ENCODE measurements at places on chromosomes 11 and 22.

DNA sequence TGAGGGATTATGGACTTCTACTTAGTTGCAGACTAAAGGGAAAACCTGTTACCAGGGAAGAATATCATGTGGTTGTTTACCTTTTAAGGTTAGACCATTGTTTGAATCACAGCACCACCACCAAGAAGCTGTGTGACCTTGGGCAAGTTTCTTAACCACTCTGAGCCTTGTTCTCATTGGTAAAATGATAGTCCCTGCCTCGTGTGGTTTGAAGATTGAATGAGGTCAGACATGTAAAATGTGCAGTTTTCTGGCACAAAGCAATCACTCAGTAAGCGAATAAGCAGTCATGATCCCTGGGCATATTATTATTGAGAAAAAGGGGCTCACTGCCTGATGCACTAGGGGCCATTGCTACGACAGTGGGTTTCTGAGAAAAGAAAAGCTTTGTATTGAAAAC, 28.3 kb downstream of the MOV10L1 start:
- no peak for DNase-seq

GRCh38 chr11:126434950-126435335, 79.5 kb downstream of the ST3GAL4 start:
- no peak for DNase-seq

- no peak for DNase-seq
Observed at GRCh38 chr11:3736816-3737215, 60.5 kb downstream of the NUP98 start.

DNA sequence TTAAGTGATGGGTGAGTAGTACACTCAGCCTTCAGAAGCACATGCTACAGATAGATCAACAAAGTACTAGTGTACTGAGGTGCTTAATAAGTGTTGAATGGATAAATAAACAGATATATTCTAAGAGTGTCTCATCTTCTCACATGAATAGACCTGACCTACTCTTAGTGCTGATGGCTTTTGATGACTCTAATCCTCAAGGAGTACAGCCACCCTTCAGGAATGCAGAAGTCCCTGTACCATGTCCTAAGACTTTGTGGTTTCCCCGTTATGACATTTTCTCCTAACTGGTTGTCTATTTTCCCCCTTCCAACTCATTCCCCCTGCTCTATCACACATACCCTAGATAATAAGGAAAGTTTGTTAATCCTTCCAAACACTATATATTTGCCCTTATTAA, 61.6 kb downstream of the C11orf65 start:
- DNase-seq = no peak

DNA sequence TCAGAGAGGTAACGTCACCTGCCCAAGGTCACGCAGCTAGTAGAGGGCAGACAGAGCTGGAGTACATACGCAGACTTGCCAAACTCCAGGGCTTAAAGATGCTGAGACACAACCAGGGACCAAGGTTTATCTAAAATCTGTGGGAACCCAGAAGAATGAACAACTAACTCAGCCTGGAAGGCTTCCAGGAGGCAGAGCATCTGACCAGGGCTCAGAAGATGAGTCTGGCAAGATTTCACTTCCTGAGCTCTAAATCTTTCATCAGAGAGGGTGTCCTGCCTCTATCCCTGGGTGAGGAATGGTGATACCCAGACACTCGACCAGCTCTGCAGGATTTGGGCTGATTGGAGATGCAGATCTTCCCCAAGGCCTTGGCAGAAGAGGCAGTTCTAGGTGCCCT, 9.1 kb downstream of the GAL3ST1 start:
- no peak for DNase-seq

DNA sequence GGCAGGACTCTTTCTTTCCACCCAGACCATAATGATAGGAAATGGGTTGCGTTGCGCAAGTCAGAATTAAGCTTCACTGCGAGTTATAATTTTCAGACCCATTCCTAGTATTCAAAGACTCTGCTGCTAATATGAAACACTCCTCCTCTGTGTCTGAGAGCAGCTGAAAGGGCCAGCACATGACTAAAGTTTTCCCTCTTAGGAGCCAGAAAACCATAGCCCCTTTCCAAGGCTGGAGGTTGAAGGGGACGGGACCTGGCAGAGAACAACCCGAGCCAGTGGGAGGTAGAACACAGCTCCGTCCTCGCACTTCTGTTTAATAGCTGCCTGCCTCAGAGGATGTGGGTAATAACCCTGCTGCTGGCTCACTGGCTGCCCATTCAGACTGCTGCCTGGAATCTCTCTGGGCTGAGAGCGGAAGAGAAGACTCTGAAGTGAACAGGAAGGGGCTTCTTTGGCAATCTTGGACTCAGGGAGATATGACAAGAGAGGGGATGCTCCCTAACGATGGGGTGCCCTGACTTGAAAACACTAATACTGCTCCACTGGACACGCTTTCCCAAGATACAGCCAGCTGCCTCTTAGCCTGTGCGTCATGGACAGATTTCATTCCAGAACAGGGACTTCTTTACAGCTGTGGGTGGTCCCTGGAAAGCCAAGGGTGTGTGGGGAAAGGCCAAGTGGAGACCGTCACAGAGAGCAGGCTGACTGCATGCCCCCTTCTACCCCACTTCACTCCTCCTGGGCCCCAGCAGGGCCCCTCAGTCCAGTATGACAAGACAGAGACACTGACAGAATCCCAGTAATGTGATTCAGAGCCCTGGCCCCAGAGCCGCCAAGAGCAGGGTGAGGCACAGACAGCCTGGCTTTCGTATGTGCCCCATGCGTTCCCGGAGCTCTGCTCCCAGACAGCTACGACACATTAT, 156.9 kb downstream of the FEZ1 start:
- DNase-seq = no peak

DNA sequence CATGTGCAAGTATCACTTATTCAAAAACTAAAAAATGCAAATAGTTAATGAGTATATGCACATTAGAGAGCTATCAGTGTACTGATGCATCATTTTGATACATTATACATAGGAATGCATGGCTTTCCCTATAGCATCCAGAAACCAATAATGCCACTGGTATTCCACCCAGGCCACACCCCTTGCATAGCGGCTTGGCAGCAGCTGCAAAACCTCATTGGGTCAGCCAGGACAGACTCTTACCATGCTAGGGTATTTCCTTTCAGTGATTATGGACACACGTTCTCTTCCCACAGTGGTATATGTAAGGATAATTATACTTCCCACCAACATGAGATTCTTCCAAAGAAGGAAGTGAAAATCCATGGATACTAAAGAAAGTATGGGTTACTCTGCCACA, 145.9 kb upstream of the PITPNB start:
- no peak for DNase-seq

GRCh38 chr22:43502306-43502874, 90.6 kb downstream of the MPPED1 start:
- DNase-seq = no peak

- no peak for DNase-seq
Observed at GRCh38 chr11:9206496-9206895, 58.7 kb downstream of the DENND5A start.

- DNase-seq = no peak
Observed at GRCh38 chr11:70948855-70949531, 303.4 kb downstream of the SHANK2 start.

GRCh38 chr11:76670485-76671236, at the start of gene LRRC32:
TSS of gene LRRC32 (minus strand) at chr11:76670747. CDS start at chr11:76665954, 4,793 bp downstream.
- no peak for DNase-seq

DNA sequence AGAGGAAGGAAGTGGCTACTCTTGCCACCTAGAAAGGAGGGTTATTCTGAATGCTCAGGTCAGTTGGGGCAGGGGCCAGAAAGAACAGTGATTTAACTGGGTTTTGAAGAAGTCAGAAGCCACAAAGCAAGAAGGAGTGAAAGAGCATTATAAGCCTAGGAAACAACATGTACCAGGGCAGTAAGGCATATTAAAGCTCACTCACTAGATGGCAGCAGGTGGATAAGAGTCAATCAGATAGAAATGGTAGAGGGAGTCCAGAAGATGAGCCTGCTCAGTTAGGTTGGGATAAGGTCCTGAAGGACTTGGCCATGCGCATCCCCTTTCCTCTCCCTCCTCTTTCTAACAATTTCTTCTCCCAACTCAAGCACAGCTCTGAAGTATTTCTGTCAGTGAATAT, 22.0 kb upstream of the PATE1 start:
- DNase-seq = no peak

DNA sequence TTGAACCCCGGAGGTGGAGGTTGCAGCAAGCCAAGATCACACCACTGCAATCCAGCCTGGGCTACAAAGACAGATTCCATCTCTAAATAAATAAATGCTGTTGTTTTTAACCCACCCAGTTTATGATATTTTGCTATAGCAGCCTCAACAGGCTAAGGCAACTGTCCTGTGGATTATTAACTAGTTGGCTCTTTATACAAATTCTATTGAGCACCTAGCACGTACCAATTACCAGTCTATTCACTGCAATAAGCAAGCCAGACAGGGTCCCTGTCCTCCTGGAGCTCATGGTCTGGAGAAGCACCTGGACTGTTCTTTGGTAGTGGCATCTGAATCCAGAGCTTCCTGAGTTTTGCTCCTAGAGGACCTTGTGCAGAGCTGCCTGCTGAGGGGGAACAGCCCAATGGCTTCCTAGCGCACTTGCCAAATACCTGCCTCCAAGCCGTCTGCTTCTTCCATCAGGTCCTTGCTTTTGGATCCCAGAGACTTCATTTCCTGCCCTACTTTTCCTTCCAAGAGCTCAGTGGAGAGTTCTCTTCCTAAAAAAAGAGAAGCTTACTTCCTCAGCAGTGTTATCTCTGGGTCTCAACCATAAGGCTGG, 49.9 kb upstream of the MICAL2 start:
- DNase-seq = no peak

GRCh38 chr11:57815476-57815875, 53.9 kb downstream of the CTNND1 start:
- no peak for DNase-seq

DNA sequence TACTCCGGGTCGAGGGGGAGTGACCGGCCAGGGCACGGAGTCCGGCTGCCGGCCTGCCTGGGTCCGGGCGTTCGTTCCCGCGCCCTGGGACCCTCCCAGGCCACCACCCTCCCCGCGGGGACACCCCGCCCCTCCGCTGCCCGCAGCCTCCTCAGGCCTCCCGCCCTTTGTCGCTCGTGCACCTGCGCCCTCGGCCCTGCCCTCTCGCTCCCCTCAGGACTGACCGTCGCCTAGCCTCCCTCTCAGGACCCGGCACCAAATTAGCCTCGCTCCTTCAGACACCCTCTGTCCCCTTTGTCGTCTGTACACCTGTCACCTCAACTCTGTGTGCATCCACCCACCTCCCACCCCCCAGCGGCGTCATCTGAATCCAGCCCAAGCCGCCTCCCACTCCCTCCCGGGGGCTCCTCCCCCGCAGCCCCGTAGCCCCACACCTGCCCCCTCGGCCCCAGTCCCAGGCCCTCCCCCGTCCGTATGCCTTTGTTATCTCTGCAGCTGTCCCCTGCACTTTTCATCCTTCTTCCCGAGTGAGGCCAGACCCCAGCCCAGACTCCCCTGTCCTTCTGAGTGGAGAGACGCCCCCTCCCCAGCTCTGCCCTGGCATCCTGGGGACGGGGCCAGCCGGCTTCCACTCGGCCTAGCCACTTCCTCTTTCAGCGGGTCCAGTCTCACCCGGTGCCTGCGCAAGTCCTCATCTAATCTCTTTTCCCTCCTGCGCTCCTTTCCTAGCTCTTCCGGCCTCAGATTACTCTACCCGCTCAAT, 643 bp downstream of the TIGD3 start:
- DNase-seq = peak; percentile 39

- no peak for DNase-seq
Observed at GRCh38 chr11:47433157-47433556, 6.9 kb upstream of the PSMC3 start.

- no peak for DNase-seq
Observed at GRCh38 chr22:24145446-24146193, 35.7 kb upstream of the SUSD2 start.

DNA sequence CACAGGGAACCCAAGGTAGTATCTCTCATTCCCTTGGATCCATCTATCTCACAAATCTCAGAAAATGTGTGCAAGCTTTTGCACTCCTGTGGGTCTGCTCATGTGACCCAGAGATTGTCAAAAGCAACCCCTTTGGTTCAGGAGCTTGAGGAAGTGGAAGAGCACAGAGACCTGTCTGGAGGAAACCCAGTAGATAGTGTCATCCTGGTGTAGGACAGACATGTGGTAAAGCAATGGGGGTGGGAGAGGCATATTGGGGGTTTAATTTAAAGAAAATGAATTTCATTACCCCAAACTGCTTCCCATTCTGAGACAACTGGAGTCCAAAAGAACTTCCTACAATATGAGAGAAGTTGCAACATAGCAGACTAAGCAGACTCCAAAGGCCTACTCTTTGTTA, 5.8 kb upstream of the MS4A14 start:
- no peak for DNase-seq

DNA sequence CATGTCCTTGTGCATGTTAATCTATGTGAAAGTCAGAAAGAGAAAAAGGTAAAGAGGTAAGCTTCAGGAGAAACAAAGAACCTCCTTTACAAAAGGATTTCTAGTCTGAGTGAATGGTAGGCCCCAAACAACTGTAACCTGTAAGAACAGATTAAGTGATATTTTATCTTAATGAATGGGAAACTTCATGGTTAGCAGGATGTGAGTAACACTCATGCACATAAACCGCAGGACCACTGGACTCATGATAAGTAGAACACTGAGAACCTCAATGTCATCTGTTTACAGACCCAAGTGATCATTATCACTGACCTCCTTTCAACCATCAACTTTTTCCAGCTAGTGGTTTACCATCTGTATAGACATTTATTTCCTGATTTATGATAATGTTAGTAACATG, 19.9 kb downstream of the OR8G5 start:
- DNase-seq = no peak

DNA sequence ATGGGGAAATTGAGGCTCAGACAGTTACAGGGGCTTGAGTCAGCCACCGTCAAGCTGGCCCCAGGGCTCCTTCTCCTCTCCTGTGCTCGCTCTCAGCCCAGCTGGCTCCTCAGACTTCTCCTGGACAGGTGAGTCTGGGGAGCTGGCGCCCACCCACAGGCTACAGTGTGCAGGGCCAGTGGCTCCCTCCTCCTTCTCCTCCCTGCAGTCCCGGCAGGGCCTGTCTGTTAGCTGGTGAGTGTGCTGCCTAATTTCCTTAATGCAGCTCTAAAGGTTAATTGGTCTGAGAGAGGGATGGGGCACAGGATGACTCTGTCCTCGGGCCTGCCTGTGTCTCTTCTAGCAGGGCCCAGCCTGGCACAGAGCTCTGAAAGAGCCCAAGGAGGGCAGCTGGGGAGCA, 31.7 kb downstream of the LMO1 start:
- DNase-seq = no peak

DNA sequence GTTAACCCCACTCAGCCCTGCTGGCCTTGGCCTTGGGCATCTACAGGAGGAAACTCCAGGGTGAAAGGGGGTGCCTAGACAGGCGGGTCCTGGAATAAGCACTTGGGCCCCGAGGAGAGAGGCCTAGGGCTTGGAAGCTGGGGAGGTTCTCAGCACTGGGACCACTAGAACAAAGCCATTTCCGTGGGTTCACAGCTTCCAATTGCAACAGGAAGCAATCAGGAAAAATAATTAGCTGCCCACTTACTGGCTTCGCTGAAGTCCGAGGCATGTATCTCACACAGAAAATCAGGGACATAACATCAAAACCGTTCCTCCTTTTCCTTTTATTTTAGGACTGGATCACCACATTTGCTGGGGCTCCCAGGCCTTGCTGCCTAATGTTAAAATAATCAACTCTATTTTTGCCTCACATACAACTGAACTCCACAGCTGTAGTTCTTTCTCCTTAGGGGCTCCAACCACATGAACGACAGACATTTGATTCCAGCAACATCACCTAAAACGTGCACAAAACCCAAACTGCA, 161.1 kb upstream of the GRK3 start:
- DNase-seq = no peak
